Activated naive CD4-positive, alpha-beta T cell (primary cell): ENCODE measurements at places on chromosomes 1 and 21.
A peak's percentile ranks its signal among the peaks of the same experiment; 100 is the strongest.

GRCh38 chr1:154463512-154463990 is 38.5 kb upstream of the TDRD10 start:
- no peak for DNase-seq

- no peak for DNase-seq
Measured at GRCh38 chr21:44756423-44757185, 45.0 kb downstream of the UBE2G2 start.

- no peak for DNase-seq
Measured at GRCh38 chr1:204514828-204515227, 1.4 kb upstream of the MDM4 start.

- no peak for DNase-seq
Measured at GRCh38 chr1:177023726-177024125, 140.8 kb downstream of the ASTN1 start.

- no peak for DNase-seq
Measured at GRCh38 chr1:10975567-10976326, 36.7 kb upstream of the TARDBP start.

DNA sequence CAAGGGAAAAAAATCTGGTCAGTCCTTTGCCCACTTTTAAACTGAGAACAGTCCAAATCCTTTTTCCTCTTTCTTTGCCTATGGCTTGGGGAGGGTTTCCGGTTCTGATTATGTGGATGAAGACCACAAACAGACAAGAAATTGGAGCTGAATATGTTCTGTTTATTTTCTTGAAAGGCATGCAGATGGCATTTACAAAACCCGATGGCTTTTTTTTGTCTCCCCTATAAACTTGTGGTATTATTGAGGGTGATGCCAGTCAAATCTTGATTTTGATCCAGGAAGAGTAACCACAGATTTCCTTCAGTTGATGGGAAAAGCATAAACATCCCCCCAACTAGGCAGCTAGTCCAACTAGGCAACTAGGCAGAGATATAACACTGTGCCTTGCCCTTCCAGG is 38.9 kb downstream of the PLPP3 start:
- no peak for DNase-seq

DNA sequence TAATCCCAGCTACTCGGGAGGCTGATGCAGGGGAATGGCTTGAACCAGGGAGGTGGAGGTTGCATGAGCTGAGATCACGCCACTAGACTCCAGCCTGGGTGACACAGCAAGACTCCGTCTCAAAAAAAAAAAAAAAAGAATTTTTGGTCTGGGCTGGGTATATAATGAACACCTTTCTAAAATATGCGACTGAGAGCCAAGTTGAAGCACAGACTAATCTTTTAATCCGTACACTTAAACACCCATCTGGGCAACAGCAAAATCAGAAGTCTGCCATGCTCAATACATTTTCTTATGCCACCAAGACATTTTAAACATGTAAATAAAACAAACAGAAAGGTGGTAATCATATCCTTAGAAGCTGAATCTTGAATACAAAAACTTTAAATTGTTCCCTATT is 31.6 kb upstream of the ABCB10 start:
- no peak for DNase-seq

- DNase-seq: peak; percentile 22
Measured at GRCh38 chr1:145961425-145962156, 2.8 kb downstream of the ANKRD34A start.

- DNase-seq: no peak
Measured at GRCh38 chr1:208421486-208421885, 177.3 kb upstream of the PLXNA2 start.

DNA sequence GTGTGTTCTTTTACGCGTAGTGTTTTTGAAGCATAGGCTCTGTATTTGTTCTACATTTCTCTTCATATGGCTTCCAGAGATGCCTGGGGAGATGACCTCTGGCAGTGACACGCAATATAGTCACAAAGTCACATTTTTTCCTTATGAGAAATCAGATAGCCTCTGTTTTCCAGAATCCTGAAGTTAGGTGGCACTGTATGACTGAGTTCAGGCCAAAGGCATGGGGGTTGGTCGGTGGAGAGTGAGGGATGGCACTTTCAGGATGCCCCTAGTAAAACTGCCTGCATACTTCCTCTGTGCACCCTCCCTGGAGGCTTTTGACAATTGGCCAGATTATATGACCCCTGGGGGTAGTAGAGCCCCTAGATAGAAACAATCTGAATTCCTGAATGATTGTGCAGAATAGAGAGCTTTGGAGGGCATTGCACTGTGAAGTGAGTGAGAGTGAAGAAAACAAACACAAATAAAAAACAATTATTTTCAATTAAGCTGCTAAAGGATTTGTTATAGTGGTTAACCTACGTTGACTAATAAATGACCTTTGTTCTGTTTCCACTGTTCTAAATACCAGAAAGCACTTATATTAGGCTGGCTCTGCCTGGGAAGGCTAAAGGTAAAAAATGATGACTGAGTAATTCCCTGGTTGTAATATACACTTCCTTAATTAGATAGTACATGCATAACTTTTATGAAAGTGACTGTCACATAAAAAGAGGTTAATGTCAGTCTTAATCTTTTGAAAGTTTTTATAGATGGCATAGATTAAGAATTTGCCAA is 1660.8 kb downstream of the PLA2G4A start:
- no peak for DNase-seq

- DNase-seq: no peak
Measured at GRCh38 chr1:145757420-145757819, 38.1 kb downstream of the CD160 start.

DNA sequence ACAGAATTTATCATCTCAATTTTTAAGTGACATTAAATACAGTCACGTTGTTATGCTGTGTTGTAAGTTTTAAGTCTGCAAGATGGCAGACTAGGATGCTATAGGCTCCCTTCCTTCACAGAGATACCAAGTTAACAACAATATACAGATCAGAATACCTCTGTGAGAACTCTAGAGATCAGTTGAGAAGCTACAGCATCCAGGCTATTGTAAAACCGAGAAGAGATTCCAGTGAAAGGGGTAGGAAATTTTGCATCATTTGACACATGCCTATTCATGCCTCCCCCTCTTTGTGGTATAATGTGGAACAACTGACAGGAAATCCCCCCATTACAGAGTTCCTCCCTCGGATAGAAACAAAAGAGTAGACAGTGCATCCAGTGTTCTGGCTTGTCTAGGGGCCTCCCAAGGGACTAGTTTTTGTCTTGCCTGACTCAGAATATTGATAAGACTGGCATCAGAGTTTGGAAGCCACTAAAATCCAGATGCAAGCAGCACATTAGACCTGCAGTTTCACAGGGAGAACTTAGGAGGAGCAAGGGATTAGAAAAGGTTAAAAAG is 80.6 kb downstream of the LBR start:
- no peak for DNase-seq

- DNase-seq: no peak
Measured at GRCh38 chr21:32135401-32136363, 143.2 kb downstream of the MIS18A start.

DNA sequence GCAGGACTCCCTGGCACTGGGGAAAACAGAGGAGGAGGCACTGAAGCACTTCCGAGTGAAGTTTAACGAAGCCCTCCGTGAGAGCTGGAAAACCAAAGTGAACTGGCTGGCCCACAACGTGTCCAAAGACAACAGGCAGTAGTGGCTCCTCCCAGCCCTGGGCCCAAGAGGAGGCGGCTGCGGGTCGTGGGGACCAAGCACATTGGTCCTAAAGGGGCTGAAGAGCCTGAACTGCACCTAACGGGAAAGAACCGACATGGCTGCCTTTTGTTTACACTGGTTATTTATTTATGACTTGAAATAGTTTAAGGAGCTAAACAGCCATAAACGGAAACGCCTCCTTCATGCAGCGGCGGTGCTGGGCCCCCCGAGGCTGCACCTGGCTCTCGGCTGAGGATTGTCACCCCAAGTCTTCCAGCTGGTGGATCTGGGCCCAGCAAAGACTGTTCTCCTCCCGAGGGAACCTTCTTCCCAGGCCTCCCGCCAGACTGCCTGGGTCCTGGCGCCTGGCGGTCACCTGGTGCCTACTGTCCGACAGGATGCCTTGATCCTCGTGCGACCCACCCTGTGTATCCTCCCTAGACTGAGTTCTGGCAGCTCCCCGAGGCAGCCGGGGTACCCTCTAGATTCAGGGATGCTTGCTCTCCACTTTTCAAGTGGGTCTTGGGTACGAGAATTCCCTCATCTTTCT is 75.5 kb downstream of the PIK3CD start:
- DNase-seq: no peak

DNA sequence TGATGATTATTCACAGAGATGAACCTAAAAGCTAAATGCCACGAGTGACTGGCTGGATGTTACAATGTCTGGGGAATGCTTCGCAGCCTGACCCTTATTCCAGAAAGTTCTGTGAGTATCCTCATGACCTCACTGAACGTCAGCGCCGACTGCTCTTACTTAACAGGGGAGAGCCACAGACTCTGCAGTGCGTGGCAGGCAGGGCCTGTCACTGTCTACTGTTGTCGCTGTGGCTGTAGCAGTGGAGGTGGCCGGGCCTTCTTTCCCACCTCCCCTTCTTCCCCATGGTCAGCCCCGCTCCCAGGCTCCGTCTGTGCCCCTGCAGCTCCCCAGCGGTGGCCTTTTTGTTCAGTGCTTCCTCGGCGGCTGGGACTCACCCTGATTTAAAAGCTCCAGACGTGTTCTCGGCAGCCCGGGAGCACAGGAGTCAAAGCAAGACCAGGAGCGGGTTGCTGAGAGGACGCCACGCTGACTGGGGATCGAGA is 52.2 kb upstream of the TARBP1 start:
- no peak for DNase-seq

DNA sequence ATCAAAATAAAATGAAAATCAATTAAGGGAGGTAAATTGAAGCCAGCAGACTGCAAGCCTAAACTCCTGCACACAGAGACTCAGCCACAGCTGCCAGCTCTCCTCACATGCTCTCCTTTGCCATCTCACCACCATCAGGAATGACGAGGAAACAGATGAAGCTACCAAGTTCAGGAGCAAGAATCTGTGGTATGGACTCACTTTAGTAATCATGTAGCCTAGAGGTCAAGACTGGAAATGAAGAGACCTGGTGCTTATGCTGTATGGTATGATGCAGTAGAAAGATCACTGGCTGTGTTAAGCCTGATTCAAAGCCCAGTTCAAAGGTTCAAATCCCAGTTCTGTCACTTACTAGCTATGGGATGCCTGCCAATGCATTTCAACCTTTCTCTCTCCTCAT is 78.9 kb upstream of the CAMK1G start:
- no peak for DNase-seq

GRCh38 chr1:83670909-83671565 is 327.9 kb downstream of the TTLL7 start:
- no peak for DNase-seq

DNA sequence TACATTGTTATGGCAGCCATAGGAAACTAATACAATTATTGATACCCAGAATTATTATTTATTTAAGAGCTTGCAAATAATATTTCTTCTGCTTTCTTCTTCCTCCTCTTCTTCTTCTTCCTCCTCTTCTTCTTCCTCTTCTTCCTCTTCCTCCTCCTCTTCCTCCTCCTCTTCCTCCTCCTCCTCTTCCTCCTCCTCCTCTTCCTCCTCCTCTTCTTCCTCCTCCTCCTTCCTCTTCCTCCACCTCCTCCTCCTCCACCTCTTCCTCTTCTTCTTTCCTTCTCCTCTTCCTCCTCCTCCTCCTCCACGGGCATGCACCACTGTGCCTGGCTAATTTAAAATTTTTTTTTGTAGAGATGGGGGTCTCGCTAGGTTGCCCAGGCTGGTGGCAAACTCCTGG is 95.6 kb upstream of the BCAR3 start:
- DNase-seq: no peak

DNA sequence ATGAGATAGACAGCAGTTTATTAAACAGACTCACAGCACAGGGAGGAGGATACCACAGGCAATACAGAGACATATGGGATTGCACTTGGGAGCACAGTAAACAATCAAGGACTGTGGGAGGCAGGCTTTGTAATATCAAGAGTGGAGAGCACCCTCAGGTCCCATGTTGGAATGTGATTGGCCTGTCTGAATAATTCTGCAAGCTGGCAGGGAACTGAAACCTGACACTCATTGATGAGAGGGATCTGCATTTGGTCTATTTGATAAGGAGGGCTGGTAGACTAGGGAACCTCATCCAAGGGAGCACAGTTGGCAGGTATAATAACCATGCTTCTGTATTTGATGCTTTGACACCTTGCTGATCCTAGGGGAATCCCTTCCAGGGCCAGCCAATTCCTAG is 69.9 kb upstream of the PRMT6 start:
- no peak for DNase-seq

- no peak for DNase-seq
Measured at GRCh38 chr21:41612674-41613532, 104.9 kb upstream of the TMPRSS2 start.

GRCh38 chr21:28018741-28019669 is 973.7 kb downstream of the LTN1 start:
- no peak for DNase-seq

DNA sequence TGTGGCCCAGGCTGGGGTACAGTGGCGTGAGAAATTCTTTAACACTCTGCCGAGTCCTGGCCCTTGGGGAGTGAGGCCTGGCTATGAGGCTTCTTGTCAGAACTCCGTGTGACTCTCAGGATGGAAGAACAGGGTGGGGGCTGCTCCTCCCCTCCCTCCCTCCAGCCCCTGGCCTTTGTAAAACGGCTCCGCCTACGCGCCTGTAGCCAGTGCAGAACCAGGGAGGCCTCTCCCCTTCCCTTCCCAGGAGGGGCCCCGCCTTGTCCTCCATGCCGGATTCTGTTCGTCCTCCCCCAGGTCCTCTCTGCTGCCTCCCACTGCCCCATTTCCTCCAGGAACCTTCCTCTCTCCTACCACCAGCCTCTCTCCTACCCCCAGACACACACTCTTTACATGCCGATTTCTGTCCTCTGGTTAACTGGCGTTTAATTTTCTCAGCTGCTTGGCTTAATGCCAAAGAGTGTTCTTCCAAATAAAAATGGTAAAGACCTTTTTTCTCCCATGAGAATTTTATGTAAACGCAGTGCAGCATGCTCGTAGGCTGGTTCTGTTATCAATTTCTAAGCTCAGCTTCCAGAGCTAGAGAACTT is 21.0 kb downstream of the PDE9A start:
- DNase-seq: no peak

- DNase-seq: no peak
Measured at GRCh38 chr1:115317101-115318012, 20.7 kb downstream of the NGF start.

GRCh38 chr1:226021401-226021800 is 22.3 kb upstream of the SDE2 start:
- DNase-seq: no peak

DNA sequence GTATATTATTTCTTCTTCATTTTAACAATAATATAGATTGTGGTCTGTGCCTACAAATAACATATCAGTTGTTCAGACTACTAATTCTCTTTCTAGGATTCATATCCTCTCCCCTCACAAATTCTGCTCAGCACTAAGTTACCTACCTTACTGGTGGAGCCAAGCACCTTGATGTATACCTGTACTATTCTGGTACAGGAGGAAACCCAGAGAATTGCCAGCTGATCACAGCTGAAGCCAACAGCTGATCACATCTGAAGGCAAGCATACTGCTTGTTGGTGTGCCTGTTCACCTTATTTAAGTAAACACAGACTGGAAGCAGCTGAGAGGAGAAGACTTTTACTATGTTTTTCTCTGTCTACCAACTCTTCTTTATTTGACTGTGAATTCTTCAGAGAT is 101.8 kb downstream of the PBX1 start:
- no peak for DNase-seq
